ENCODE measurements at places on chromosomes 2 and 18.
A peak's percentile ranks its signal among the peaks of the same experiment; 100 is the strongest.

DNA sequence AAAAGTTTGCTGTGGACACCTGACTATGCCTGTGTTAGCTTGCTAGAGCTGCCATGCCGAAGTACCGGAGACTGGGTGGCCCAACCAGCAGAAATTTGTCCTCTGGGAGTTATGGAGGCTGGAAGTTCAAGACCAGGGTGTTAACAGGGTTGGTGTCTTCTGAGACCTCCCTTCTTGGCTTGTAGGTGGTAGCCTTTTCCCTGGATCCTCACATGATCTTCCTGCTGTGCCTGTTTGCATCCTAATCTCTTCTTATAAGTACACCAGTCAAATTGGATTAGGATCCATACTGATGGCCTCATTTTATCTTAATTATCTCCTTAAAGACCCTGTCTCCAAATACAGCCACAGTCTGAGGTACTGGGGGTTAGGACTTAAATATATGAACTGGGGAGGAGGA, 845 bp downstream of the TMEM177 start:
- no peak for DNase-seq
- H3K4me1 ChIP-seq, result peaks cover 12% of the 10 kb centered on the region

DNA sequence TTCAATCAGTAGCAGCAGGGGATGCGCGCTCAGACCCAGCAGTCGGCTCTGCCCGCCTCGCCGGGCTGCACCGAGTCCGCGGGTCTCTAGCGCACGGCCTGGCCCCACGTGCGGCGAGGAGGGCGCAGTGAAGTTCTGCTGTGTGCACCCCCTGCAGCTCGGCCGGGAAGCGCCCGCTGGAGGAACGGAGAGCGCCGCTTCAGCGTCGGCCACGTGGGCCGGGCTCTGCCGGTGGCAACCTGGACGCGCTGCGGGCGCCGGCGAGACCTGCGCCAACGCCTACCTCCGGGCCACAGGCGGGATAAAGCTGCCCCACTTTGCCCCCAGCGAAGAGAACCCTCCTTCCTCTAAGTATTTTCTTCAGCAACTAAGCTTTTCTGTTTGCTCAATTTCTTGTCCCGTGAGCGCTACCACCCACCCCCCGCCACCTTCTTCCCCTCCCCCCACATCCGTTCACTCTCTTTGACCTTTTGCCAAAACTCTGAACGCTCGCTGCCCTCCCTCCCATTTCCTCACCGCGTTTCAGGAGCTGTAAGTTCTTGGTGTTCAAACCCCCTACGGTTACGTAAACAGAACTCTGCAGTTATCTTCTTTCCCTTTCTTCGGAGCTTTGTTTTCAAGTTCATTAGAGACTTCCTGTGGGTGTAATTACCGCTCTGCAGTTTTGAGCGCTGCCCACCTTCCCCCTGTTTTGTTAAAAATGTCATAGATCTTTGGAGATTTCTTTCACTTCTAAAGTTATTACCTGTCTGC, 42.6 kb upstream of the EDAR start:
- DNase-seq, result peak; percentile 72
- H3K27me3 ChIP-seq, result peaks cover 40% of the 10 kb centered on the region
- H3K36me3 ChIP-seq, result 0 out of 2 replicates have a peak, but pooled peaks cover 3% of the 10 kb centered on the region
- H3K27ac ChIP-seq, result no peak overlapping the region

DNA sequence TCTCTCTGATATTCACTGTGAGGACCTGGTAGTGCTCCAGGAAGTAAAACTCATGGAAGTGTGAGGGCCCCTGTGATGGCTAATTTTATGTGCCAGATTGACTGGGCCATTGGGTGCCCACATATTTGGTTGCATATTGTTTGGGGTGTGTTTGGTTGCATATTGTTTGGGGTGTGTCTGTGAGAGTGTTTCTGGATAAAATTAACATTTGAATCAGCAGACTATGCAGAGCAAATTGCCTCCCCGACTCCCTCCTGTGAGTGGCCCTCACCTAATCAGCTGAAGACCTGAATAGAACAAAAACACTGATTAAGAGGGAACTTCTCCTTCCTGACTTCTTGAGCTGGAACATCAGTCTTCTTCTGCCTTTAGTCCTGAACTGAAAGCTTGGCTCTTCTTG, 173.3 kb upstream of the LINC00305 start:
- DNase-seq, result no peak
- no peaks in the 10 kb centered on the region for H3K27me3 ChIP-seq
- H3K4me1 ChIP-seq, result no peaks in the 10 kb centered on the region
- no peak overlapping the region for H3K4me3 ChIP-seq
- H3K27ac ChIP-seq, result no peak overlapping the region

- no peaks in the 10 kb centered on the region for H3K27me3 ChIP-seq
- H3K4me3 ChIP-seq, result no peak overlapping the region
- H3K4me1 ChIP-seq, result no peaks in the 10 kb centered on the region
- no peak overlapping the region for H3K27ac ChIP-seq
Observed at GRCh38 chr2:1461507-1462390, 48.5 kb downstream of the TPO start.

- no peak overlapping the region for H3K4me3 ChIP-seq
- no peaks in the 10 kb centered on the region for H3K36me3 ChIP-seq
- H3K4me1 ChIP-seq, result peaks cover 9% of the 10 kb centered on the region
- no peak overlapping the region for H3K27ac ChIP-seq
- no peak for DNase-seq
Observed at GRCh38 chr2:106178716-106179115, 15.4 kb downstream of the UXS1 start.

DNA sequence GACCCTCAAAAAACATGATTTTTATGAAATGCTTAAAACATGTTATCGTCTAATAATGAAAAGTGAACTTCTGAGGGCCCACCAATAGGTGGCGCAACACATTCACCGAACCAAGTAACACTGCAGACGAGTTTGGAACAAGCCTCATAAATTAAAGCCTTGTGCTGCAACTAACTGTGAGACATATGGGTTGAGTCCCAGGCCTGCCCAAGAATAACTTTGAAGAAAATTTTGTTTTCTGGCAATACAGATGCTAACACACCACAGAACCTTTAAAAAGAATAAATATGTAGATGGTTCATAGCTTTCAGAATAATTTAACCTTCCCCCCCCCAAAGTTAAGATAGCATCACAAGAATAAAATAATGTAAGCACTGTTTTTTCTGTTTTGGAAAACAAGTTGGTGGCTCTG, 285.9 kb downstream of the RNF144A start:
- peaks cover 2% of the 10 kb centered on the region for H3K4me1 ChIP-seq
- no peaks in the 10 kb centered on the region for H3K27me3 ChIP-seq
- no peak for DNase-seq
- no peaks in the 10 kb centered on the region for H3K36me3 ChIP-seq
- H3K4me3 ChIP-seq, result no peak overlapping the region

DNA sequence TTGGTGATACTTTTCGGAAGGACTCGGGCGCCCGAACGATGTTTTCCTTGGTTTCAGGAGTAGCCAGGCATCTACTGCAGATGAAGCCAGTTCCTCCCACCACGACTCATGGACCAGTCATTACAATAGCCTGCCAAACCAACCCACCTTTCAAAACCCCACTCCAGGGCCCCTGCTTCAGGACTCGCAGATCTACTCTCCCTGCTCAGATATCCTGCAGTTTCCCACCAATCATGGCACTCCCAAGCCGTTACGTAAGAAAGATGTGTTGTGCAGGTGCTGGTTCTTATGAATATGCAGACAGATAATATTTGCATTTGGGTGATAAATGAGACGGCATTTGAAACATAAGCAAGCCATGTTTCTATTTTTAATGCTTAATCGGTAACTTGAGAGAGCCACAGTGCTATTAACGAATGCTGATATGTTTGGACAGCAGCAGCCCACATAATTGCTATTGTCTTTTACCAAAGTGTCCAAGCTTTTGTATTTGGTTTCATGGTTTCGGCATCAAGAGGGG, 3.5 kb upstream of the CYS1 start:
- no peaks in the 10 kb centered on the region for H3K4me1 ChIP-seq
- H3K36me3 ChIP-seq, result no peaks in the 10 kb centered on the region
- no peak overlapping the region for H3K27ac ChIP-seq
- no peak for DNase-seq

GRCh38 chr2:121469356-121469755, 61.3 kb upstream of the RNU4ATAC start:
- DNase-seq, result no peak
- no peak overlapping the region for H3K4me3 ChIP-seq
- H3K36me3 ChIP-seq, result peaks cover 14% of the 10 kb centered on the region
- no peaks in the 10 kb centered on the region for H3K27me3 ChIP-seq

GRCh38 chr2:118918017-118918416, 24.0 kb upstream of the MARCO start:
- H3K4me1 ChIP-seq, result peaks cover 5% of the 10 kb centered on the region
- peaks cover 1% of the 10 kb centered on the region for H3K27me3 ChIP-seq
- no peaks in the 10 kb centered on the region for H3K36me3 ChIP-seq
- no peak for DNase-seq
- H3K27ac ChIP-seq, result no peak overlapping the region

DNA sequence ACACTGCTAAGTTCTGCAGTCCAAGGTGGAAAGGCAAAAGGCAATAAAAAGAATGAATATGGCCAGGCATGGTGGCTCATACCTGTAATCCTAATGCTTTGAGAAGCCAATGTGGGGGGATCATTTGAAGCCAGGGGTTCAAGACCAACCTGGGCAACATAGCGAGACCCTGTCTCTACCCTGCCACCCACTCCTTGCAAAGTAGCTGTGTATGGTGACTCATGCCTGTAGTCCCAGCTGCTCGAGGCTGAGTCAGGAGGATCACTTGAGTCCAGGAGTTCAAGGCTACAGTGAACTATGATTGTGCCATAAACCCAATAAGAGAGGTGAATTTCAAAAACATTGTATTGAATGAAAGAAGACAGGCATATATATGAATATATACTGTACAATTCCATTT, 2.4 kb downstream of the MYL12B start:
- no peak overlapping the region for H3K4me3 ChIP-seq
- H3K27ac ChIP-seq, result no peak overlapping the region
- DNase-seq, result no peak
- peaks cover 6% of the 10 kb centered on the region for H3K4me1 ChIP-seq
- H3K27me3 ChIP-seq, result no peaks in the 10 kb centered on the region
- H3K36me3 ChIP-seq, result no peaks in the 10 kb centered on the region

GRCh38 chr2:10329880-10330699, 27.4 kb downstream of the HPCAL1 start:
- no peak for DNase-seq
- H3K4me3 ChIP-seq, result no peak overlapping the region
- H3K27ac ChIP-seq, result no peak overlapping the region

DNA sequence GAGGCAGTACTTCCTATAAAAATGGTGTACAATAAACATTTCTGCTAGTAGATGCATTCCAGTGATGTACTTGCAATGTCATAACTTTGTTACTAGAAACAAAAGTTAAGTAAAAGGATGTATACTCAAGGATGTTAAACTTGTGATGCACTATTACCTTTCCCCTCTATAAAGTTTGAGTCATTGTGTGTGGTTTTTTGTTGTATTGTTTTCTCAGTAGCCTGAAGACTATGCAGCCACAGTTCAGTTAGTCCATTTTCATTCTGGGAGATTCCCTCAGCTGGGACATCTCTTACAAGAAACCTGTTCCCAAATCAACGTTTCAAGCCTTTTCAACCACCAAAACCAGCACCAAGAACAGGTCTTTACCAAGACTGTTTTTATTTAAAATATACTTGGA, 5.6 kb downstream of the ATP5MC3 start:
- no peak overlapping the region for H3K4me3 ChIP-seq
- no peak for DNase-seq
- no peak overlapping the region for H3K27ac ChIP-seq

GRCh38 chr2:56084111-56084901, 99.5 kb upstream of the CCDC85A start:
- no peaks in the 10 kb centered on the region for H3K36me3 ChIP-seq
- H3K4me1 ChIP-seq, result no peaks in the 10 kb centered on the region

- no peak overlapping the region for H3K4me3 ChIP-seq
- H3K27me3 ChIP-seq, result no peaks in the 10 kb centered on the region
- no peaks in the 10 kb centered on the region for H3K4me1 ChIP-seq
- DNase-seq, result no peak
- no peaks in the 10 kb centered on the region for H3K36me3 ChIP-seq
Observed at GRCh38 chr2:233108611-233109490, 48.7 kb downstream of the INPP5D start.

- no peaks in the 10 kb centered on the region for H3K27me3 ChIP-seq
- no peaks in the 10 kb centered on the region for H3K36me3 ChIP-seq
- no peak for DNase-seq
- no peak overlapping the region for H3K4me3 ChIP-seq
- H3K4me1 ChIP-seq, result no peaks in the 10 kb centered on the region
- no peak overlapping the region for H3K27ac ChIP-seq
Observed at GRCh38 chr2:143577489-143577888, 448.3 kb downstream of the ARHGAP15 start.

DNA sequence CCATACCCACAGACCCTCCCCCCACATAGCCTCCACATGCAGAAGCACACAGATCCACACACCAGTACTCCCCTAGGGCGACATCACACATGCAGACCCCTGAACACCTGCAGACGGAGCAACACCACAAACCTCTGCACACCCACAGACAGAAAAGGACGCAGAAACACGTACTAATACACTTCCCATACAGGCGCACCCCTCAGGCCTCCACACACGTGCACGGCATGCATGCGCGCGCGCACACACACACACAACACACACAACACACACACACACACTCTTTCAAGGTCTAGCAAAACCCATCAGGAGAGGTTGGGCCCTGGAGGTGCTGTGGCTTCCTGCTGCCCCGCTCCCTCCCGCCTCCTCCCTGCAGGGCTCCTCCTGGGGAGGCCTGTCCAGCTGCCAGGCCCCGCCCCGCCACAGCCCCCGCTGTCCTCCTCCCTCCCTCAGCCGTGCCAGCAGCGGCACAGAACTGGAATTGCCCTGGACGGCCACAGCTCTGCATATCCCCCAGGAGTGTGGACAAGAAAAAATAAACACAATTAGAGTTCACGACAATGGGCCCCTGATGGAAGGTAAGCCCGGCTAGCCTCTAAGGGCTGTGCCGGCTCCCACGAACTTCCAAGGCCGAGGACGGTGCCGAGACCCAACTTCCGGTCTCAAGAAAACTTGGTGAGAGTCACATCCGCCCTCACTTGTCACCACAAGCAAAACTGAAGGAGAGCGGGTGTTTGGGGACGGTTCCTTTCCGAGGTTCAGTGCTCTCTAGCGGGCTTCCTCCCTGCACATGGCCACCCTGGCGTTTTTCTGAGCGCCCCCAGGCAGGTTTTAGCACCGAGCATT, 6.8 kb downstream of the ZFP36L2 start:
- H3K27ac ChIP-seq, result peak overlapping the region; percentile 65
- H3K4me1 ChIP-seq, result peaks cover 23% of the 10 kb centered on the region
- H3K36me3 ChIP-seq, result peaks cover 13% of the 10 kb centered on the region
- no peak for DNase-seq
- H3K4me3 ChIP-seq, result peak overlapping the region; percentile 36

- H3K36me3 ChIP-seq, result no peaks in the 10 kb centered on the region
- H3K4me1 ChIP-seq, result no peaks in the 10 kb centered on the region
Observed at GRCh38 chr18:31396796-31397612, 20.4 kb downstream of the DSG4 start.

GRCh38 chr18:58937887-58938267, 73.2 kb downstream of the ZNF532 start:
- no peak overlapping the region for H3K27ac ChIP-seq
- no peaks in the 10 kb centered on the region for H3K27me3 ChIP-seq
- no peak for DNase-seq
- peaks cover 59% of the 10 kb centered on the region for H3K36me3 ChIP-seq

Measured in H1 (cell line).